ENCODE measurements at places on chromosomes 3 and 15.

DNA sequence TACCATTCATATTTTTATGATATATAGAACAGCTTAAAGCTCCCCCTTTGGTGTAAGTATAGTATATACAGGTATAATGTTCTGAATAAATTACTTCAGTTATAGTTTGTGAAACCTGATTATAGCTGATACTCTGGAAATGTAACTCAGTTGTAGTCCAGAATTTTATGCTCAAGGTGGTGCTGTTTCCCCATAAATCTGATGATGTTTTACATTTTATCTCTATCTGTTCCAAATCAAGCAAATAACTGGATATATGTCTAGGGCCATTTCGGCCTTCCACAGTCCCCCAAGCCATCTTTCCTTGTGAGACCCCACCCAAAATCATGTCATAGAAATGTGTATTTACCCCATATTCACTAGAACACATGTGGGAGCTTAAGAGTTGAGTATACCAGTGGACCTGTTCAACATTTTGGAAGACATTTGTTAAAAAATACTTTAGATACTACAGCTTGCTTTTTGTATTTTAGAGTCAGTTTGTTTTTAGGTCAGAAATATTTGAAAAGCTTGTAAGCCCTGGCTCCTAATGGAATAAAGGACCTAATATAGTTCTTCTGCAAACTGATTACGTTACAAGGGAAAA is 107.1 kb downstream of the ATG7 start:
- peak; percentile 68 for DNase-seq

DNA sequence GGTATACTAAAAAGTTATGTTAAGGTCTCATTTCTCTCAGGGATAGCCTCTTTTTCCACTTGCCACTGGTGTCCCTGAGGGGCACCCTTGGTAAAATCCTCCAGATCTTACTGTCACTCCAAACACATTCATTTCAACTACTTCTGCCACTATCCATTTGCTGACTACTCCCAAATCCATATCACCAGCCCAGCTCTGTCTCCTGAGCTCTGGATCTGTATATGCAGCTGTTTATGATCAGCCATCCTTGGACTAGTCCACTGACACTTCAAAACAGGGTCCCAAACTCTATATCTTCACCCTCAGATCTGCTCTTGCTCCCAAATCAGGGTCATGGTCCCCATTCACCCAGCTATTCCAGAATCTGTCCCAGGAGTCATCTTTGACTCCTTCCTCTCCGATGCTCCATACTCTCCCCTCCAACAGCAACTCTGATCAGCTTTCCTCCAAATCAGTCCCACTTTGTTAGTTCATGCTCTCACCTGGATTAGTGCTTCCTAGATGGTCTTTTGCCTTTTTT is 9.9 kb downstream of the NCEH1 start:
- DNase-seq: no peak

DNA sequence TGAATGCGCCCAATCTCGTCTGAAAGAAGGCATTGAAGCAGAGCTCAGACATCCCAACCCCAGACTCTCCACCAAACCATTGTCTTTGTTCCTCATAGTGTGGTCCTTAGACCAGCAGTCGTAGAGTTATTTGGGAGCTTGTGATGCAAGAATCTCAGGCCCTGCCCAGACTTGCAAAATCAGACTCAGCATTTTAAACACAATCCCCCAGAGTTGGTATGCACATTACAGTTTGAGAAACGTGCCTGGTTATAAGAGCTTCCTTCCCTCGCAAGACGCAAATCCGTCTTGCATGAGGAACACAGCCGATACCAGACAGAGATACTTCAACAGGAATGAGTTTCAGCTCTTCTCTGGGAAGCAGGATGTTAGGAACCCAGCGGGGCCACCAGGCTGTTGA is 38.9 kb upstream of the IREB2 start:
- no peak for DNase-seq

GRCh38 chr3:104885214-104885814 is 481.4 kb upstream of the ALCAM start:
- no peak for DNase-seq

DNA sequence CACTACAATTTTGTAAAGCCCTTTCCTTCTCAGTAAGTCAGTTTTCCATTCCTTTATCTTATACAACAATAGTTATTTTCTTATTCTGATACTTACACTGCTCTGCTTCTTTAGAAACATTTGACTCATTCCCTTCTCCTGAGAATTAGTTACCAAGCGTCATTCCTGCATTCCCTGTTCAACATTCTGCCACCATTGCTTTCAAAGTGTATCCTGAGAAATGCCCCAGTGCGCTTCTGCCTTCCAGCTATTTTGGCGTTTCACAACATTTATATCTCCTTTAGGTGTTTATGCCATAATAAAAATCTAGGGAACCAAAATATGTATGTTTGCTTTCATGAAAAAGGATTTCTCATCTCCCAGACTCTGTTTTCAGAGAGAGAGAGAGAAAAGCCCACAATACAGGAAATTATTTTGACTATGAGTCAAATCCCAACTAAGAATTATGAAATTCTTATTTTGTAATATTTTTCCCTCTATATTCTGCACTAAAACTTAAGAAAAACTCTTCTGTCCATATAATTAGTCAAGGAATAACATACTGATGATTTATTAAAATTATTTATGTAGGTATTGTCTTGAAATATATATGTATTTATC is 118.2 kb upstream of the RAP2B start:
- no peak for DNase-seq

DNA sequence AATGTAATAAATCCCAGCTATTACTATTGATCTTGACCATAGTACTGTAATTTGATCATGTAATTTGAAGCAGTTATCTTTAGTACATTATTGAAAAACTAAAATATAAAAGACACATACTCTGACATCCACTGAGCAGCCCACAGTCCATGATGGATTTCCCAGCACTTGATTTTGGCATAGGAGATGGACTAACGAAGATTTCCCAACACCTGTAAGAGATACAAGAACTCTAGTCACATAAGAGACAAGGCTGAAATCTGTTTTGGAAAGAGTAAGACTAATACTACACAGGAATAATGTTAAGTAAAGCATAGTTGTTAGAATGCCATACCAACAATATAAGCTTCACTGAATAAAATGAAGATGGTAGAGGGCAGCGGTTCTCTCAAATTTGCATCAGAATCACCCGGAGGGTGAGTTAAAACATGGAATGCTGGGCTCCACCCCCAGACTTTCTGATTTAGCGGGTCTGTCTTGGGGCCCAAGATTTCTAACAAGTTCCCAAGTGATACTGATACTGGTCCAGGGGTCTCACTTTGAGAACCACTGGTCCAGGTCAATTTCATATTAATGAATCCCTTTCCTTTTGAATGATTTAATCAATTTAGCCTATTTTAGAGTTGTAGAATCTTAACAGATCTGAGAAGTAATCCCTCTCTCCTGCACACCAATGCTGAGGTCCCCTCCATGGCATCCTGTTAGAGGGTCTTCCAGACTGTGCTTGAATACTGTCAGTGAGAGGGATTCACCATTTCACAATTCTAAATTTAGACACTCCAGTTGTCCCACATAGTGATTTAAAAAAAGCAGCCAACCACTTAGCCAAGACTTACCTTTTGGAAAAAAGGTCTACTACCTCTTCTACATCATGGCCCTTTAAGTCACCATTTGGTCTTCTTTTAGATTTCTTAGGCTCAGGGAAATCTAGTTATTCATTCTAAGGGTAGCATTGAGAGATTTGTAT is 11.5 kb downstream of the RABL3 start:
- DNase-seq: no peak

DNA sequence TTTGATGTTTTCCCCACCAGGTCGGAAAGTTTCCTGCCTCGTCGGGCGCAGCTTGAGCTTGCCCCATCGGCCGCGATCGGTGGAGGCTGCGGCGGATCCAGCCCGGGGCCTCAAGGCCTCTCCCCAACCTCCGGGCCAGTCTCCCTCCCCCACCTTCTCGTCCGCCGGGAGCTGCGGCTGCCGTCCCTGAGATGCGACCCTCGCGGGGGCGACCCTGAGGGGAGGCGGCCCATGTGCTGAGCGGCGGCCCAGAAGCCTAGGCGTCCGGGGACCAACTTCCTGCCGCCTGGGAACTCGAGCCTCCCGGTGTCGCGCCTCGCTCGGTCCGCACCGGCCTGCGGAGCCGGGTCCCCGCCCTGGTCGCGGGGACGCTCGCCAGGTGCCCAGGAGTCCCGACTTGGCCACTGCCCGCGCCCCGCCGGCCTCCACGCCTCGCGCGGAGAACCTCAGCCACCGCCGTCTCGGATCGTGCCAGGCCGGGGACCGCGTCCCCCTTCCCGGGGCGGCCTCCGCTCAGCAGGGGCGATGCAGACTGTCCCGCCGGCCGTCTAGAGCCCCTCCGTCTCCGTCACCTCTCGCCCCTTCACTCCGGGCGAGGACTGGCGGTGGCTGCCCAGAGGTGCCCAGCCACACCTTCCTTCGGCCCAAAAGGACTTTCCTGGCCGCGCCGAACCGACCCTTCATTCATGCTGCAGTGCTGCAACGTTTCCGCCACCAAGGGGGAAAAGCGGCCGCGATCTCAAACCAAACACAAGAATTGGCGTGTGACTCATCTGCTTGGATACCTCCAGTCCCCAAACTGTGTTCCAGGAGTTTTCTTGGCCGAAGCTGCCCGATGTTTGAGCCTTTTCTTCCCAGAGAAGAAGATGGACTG is 656 bp downstream of the SLMAP start:
- DNase-seq: peak; percentile 17

DNA sequence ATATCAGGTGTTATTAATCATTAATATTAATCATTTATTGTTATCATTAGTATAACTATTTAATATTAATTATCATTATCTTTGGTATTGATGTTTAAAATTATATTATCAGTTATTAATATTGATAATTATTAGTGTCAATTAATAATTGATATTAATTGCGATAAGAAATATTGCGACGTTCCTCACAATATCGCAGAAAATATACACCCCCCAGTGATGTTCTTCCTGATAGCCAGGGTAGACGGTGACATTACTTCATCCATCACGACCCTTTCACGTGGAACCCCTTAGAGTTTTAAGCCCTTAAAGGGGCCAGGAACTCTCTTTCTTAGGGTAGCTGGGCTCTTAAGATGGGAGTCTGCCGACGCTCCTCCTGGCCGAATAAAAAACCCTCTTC is 98.6 kb upstream of the OSBPL11 start:
- no peak for DNase-seq

GRCh38 chr3:4688411-4688810 is 195.3 kb downstream of the ITPR1 start:
- DNase-seq: no peak

DNA sequence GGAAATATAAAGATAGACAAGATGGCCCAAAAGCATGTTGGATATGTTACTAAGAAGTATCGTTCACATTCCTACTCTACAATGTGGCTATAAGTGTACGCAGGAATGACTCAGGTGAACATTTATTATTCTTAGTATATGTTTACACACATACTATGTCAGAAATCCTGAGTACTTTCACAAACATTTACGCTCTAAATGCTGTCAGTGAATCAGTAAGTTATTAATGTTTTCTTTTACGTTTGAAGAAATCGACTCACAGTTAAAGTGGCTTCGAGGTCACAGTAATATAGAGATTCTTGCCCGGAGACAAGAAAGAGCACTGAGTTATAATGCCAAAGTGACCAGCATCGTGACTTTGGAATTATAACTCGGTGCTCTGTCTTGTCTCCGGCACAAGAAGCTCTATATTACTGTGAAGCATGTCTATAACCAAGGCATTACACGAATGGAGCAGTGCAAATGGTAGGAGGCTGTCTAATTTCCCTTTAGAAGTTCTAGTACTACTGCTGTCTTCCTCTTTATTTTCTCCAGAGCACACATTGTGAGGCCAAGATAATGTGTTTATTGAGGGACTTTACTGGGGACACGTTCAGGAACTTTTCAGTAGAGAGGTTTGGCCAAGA is 61.8 kb upstream of the P3H2 start:
- no peak for DNase-seq

DNA sequence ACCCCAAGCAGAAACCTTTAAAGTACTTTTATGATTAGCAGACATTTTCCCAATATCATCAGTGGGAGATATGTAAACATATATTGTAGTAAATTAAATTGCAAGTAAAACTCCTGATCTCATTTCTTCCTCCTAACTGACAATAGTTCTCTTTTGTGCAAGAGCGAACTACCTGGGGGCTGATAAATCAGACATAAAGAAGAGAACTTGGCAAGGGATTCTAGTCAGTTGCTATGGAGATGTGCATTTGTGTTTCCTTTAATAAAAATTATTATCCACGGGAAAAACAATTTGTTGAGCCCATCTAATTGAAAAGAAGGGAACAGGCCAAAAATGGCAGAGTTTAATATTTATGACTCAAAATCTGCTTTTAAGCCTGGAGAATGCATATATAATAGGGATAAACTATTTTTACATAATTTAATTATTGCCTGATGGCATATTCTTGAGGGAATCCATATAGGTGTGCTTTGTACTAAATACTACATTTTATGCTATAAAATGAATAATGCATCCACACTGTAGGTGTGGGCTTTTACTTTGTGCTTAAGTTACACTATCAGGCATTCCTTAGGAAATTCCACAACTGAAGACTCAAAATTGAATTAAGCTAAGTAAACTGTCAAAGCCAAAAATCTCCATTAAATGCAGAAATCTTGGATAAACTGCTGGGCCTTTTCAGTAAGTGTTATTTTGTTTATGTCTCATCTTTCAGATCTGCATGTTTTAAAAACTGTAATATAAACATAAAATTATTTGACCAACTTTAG is 258.1 kb downstream of the ERC2 start:
- DNase-seq: no peak

- DNase-seq: no peak
Observed at GRCh38 chr3:115695090-115695489, 71.8 kb downstream of the GAP43 start.

DNA sequence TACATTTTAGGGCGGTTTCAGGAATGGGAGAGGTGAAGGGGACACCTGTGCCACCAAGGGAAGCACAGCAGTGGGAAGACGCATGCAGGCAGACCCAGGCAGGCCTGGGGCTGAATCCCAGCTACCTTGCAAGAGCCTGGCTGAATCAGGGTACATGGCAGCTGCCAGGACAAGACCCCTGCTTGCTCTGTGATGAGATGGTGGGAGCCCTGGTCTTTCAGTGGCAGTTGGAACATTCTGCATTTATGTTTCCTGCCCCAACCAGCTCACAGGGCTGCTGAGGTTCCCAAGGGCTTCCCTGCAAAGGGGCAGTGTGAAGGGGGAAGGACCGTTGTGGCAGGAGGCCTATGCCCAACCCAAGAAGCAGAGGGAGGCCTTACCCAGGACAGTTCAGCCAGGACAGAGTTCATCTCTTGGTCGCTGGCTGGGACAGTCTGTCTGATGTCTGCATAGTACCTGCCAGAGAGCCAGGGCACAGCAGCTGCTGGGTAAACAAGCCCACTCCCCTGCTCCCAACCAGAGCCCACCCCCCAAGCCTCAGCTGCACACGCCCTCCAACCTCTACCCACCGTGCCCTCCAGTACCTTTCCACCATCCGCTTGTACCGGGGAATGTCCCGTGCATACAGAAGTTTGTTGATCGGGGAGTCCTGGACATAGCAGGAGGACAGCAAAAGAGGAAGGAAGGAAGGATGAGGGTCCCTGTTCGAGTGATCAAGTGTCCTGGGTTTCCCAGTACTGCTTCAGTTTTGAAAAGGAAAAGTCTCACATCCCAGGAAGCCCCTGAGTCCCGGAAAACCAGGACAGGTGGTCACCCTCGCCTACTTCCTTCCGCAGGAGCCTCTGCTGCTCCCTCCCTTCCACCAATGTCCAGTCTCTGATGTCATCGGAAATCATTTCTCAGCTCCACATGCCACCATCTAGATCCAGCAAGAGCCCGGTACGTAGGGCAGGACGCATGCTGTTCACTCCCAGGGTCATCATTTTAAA is 23.1 kb downstream of the PLXNB1 start:
- no peak for DNase-seq
